ENCODE measurements at places on chromosomes 11 and 22. TPM values are rescaled to one million over a fixed set of nuclear protein-coding genes. Genes with fewer than 3 reads are reported as not detected.

GRCh38 chr11:61959114-61959513 is 8.3 kb downstream of the FTH1 start:
- DNase-seq, result no peak

Gene USP35
- 11.1 TPM for total RNA-seq

- peak; percentile 46 for DNase-seq
Observed at GRCh38 chr22:23220485-23221350, 40.4 kb downstream of the BCR start.

- DNase-seq, result no peak
Observed at GRCh38 chr11:126527651-126528050, 172.2 kb downstream of the ST3GAL4 start.

DNA sequence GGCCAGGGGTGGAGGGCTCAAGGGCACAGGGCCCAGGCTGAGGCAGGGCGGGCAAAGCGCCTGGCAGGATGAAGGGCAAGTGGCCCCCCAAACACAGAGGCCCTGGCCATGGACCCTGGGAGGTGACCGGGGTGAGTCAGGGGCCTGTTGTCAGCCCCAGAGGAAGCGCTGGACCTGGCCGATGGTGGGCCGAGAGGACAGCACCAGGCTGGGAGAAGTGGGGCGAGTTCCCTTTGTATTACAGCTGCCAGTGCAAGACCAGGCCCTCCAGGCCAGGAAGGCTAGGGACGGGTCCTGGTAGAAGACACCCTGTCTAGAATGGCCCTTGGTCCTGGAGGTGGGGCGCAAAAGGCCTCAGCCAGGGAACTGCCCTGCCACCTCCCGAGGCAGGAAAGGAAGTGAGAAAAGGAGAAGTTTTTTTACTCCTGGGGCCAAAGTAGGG is 12.8 kb downstream of the CXCR5 start:
- DNase-seq, result peak; percentile 23

- no peak for DNase-seq
Observed at GRCh38 chr11:33912405-33913361, 20.8 kb upstream of the LMO2 start.

- DNase-seq, result no peak
Observed at GRCh38 chr11:118226296-118226695, 1.5 kb upstream of the JAML start.

DNA sequence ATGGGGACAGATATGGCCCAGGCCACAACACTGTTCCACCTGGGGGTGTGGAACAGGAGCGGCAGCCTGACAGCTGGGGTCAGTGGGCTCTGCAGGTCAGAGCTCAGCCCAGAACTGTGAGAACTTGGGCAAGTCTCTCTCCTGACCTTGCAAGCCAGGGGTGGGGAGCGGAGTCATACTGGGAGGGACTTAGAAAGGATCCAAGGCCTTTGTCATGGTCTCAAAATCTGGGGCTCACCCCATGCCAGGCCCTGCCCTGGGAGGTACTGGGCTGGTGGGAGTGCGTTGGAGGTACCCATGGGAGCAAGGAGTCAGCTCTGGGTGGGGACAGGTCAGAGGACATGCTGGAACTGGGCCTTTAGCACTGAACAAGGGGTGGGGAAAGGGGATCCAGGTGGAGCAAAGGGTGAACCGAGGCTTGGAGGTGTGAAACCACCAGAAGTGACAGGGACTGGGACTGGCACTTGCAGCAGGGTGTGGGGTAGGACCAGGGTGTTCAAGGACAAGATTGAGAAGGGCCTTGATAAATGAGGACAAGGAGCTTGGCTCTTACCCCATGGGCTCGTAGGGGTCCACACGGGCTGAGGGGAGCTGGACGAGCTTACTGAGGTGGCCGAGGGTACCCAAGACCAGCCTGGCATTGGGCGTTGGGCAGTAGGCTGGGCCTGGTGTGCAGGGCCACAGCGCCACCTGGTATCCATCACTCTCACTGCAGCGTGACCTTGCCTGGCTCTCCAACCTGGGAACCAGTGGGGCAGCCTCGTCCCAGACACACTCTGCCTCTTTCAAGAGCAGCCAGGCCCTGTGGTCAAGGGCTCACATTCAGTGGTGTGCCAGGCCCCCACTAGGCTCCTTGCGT is 7.4 kb upstream of the PMM1 start:
- DNase-seq, result peak; percentile 75

DNA sequence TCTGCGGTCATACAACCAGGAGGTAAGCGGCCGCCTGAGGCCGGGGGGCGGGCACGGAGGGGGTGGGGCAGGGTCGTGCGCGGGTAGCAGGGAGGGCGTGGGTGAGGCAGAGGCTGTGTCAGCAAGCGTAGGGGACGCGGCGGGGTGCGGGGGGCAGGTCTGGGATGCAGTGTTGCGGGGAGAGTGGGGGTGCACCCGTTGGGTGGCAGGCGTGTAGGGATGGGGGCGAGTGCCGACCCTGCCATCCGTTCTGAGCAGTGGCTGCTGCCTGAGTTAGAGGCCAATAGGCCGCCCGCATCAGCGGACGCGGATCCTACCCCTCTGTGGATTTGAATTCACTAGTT is 1.4 kb downstream of the RIC8A start:
- DNase-seq, result no peak

DNA sequence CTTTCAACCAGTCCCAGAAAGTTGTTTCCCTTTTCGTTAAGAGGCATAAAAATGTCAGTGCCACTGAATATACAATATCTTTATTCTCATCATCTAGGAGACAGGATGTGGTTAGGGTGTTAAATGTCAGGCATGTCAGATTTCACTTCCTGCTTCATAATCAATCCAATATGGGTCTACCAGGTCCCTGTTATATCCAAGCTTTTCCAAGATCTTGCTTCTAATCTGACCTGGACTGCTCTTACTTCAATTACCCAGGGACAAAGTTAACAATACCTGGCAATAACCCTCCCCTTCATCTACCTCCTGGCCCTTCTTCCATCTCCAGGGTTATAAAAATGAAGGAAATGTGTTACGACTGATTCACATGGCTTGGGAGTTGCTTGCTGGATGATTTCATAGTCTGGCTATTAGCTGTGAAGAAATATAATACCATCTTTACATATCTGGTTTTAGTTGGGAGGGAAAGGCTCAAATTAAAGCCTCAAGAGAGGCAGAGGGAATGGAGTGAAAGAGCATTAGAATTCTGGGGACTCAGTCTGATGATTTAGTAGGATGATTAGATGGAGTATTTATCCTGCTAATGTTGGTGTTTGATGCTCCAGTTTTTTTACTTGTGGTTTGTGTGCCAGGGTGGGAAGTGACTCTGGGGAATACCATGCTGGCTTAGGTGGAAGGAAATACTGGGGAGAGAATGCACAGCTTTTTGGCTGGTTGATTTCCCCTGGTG is 534.3 kb downstream of the ETS1 start:
- DNase-seq, result no peak

GRCh38 chr11:23585416-23586104 is 725.3 kb upstream of the CCDC179 start:
- DNase-seq, result no peak
